ENCODE measurements at places on chromosomes 1 and 21.

GRCh38 chr1:43007377-43008114 is 48.9 kb upstream of the SLC2A1 start:
- peak; percentile 64 for DNase-seq

DNA sequence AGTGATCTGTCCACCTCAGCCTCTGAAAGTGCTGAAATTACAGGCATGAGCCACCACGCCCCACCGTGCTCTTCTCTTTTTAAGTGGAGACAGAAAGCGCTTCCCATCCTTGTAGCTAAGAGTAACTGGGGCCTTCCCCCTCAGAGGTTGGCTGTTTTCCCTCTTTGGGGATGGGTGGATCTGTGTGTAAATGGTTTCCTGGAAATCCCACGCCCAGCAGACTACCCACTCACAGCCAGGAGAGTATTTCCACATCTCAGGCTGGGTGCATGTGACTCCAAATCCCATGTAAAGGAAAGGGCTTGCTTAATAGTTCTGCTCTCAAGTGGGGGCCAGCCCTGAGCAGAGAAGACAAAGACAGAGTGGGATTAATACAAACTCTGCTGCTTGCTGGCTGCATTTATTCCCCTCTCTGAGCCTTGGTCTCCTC is 19.6 kb upstream of the TCEA3 start:
- no peak for DNase-seq

GRCh38 chr1:230773396-230774033 is 26.3 kb downstream of the CAPN9 start:
- DNase-seq, result no peak

- no peak for DNase-seq
Observed at GRCh38 chr1:241895013-241895412, 47.0 kb downstream of the EXO1 start.

- DNase-seq, result no peak
Observed at GRCh38 chr1:115991909-115992308, 15.6 kb downstream of the SLC22A15 start.

- no peak for DNase-seq
Observed at GRCh38 chr1:223752721-223753515, 40.6 kb downstream of the CAPN2 start.

DNA sequence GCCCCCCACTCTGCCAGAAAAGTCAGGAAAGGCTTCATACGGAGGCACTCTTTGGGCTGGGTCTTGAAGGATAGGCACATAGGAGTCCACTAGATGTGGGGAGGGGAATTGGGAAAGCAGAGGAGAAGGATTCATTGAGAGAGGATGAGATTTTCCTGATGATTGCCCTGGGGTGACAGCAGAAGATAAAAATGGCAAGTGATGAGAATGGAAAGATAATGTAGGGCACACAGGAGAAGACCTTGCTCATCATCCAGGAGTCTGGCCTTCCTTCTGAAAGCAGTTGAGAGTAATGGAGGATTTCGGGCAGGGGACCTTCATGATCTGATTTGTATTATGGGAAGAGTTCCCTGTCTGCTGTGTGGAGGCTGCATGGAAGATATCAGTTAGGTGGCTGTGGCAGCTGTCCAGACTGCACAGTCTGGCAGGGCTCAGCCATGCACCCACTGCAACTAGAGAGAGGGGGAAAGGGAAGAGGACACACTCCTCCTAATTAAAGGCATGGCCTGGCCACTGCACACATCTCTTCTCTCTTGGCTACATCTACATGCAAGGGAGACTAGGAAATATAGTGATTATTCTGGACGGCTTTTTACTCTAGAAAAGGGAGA is 9.6 kb upstream of the FABP3 start:
- no peak for DNase-seq

DNA sequence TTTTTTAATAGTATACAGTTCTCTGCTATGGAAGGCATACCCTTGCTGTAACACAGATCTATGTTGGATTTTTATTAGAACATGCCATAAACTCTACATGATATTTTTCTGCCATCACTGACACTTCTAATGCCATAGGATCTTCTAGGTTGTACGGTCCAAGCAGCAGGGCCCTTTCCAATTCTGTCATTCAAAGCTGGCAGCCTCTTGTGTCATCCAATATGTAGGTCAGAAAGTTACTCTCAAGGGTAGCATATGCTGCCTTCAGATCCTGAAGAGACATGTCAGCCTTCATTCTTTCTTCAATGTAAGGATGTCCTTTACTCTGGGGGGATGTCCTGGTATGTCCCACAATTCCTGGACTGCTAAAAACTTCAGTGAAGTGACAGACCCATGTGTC is 629.2 kb upstream of the USP24 start:
- no peak for DNase-seq

DNA sequence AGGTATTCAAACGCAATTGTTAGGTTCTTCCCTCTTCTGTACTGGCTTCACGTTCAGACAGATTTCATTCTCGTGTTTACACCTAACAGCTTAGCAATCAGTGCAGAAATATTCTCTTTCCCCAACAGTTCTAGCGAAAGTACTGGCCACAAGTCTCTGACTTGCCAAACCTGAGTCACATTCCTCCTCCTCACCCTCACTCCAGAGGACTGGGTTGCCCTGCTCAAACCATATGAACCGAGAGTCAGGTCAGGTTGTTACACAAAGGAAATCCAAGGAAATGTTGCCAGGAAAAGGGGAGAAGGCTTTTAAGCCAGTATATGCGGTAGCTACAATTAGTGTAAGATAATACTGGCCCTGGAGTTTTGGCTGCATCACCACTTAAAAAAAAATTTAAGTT is 282.5 kb downstream of the RGS7 start:
- no peak for DNase-seq

DNA sequence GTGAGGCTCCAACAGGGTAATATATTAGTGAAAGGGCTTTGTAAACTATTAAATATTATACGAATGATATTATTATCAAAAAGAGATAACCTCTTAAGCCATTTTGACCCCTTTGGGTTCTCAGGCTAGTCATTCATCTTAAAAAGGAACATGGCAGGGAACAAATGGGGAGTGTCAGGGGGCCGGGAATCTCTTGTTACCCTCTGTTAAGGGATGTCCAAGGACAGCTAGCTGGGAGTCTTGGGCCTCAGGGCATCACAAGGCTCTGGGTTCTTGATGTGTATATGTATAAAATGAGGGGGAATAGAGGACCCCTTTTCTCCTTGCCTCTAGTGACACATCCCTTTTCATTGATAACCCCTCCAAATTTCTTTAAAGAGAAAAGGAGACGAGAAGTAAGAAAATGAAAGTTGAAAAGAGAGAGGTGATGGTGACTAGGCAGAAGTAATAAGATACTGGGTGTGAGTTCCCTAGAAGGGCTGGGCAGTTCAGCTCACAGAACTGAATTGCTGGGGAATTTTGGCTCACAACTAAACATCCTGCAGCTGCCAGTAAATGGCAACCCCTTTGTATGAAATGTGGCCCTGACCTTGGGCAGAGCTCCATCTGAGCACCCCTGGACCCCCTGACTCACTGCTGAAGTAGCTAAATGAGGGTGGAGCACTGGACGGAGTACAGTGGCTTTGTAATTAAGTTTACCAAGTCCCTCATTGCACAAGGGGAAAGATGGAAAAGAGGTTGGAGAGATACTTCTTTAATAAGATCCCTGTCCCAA is 20.0 kb upstream of the ZNF326 start:
- no peak for DNase-seq

- no peak for DNase-seq
Observed at GRCh38 chr1:10380594-10381275, 18.1 kb upstream of the PGD start.

GRCh38 chr1:197768014-197768805 is 7.1 kb downstream of the DENND1B start:
- DNase-seq, result no peak

DNA sequence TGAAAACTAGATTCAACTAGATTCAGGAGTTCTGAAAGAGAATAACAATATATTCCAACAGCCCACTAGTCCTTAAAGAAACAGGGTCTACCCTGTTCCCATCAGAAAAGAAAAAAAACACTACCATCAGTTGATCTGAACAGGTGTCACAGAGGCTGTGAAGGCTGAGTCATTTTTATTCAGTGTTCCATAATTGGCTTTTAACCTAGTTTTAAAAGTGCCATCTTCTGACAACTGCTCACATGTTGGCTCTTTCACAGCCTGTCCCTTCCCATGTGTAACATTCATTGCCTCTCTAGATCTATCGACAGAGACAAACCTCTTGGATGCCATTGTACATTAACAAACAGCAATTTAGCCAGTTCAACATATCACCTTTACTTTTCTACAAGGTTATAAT is 243.7 kb downstream of the TBX15 start:
- DNase-seq, result no peak

DNA sequence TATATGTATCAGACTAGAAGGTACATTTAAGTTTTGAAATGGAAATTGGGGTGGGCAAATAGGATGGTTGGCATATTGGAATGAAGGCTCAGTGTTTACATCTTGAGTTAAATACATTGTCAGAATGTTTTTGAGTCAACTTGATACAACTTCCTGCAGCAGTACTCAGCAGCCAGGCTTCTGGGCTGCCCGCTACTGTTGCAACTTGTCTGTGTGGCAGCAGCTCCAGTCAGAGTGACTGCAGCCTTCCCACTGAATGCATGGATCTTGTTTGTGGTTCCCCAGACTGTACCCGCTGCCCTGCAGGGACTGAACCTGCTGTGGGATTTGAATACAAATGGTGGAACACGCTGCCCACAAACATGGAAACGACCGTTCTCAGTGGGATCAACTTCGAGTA is 24.9 kb upstream of the SARS1 start:
- DNase-seq, result no peak

DNA sequence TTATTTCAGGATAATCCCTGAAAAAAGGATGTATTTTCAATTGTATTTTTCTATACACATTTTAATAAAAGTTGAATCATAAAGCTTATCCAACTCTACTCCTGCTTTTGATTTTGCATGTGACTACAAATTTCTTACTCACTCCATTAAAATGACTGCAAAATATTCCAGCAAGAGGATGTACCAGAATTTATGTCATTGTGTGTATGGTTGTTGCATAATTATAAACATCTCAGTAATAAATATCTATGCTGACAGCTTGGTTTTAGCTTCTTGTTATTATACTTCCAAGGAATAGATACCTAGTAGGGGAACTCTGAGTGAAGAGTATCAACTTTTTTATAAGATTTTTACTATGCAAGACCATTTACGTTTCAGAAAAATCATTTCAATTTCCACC is 463.2 kb upstream of the RUNX1 start:
- DNase-seq, result no peak

- DNase-seq, result no peak
Observed at GRCh38 chr1:92764116-92764515, 20.8 kb downstream of the EVI5 start.

GRCh38 chr21:17537299-17537698 is 24.5 kb downstream of the CXADR start:
- DNase-seq, result no peak

DNA sequence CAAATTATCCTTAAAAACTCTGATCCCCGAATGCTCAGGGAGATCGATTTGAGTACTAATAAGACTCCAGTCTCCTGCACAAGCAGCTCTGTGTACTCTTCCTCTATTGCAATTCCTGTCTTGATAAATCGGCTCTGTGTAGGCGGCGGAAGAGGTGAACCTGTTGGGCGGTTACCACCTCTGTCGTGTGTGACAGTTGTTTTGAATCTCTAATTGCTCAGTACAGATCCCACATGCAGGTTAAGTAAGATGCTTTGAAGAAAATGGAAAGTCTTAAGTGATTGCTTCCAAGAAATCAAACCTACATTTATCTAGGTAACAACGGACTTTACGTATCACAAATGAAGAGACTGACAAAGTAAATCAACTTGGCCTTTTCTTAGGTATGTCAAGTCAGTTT is 35.5 kb downstream of the COA6 start:
- no peak for DNase-seq

GRCh38 chr1:11990303-11991032 is 10.2 kb downstream of the MFN2 start:
- DNase-seq, result no peak

DNA sequence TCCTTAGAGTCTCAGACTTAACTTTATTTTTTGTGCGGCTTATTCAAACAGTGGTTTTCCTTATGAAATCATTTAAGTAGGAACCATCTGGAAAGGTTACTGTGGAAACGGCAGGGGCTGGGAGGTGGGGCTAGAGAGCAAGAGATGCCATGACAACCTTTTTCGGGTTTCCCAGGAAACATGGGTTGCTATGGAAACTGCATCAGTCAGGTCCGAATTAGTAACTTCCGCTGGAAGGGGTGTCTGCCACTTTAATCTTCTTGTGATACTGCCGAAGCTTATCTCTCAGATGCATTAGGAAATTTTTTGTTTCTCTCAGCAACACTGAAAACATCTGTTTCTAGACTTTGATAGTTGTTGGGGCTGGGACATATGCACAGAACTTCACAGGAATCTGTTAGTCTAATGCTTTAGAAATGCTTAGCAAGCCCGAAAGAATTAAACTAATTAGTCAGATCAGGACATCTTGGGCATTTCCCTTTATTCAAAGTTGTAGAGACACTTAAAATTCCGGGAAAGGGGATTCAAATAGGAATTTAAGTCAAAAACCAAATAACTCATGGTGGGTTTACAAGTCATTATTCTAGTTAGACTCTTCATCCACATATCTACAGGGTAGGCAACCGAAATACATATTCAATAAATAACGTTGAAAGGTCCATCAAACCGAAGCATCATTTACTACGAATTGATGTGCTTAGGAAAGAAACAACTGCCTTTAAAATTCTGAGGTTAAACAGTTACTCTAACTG is 2.6 kb downstream of the KCNA3 start:
- no peak for DNase-seq

GRCh38 chr1:170305777-170306512 is 160.2 kb downstream of the NTMT2 start:
- no peak for DNase-seq
